ENCODE measurements at places on chromosomes 1 and 21.

DNA sequence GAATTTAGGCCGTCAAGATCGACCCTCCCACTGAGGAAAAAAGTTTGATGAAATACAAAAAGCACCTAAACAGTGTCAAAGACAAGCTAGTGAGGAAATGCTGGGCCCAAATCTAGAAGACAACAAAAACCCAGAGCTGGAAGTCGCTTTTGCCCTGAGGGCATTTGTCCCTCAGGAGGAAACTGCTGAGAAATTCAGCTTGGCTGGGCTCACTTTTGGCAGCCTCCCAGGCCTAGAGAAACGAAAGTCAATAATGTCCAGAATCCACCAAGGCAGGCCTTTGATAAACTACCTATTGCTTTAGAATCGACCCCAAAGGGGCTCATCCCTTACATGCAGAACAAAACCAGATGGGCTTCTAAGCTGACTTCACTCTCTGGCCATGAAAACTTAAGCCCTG, 38.9 kb downstream of the SYT2 start:
- no peak for DNase-seq

GRCh38 chr1:196393742-196394141, 214.5 kb downstream of the KCNT2 start:
- no peak for DNase-seq

GRCh38 chr21:35072960-35073359, 23.9 kb upstream of the RUNX1 start:
- no peak for DNase-seq

- no peak for DNase-seq
Measured at GRCh38 chr1:25664357-25665199, 48.0 kb downstream of the MAN1C1 start.

DNA sequence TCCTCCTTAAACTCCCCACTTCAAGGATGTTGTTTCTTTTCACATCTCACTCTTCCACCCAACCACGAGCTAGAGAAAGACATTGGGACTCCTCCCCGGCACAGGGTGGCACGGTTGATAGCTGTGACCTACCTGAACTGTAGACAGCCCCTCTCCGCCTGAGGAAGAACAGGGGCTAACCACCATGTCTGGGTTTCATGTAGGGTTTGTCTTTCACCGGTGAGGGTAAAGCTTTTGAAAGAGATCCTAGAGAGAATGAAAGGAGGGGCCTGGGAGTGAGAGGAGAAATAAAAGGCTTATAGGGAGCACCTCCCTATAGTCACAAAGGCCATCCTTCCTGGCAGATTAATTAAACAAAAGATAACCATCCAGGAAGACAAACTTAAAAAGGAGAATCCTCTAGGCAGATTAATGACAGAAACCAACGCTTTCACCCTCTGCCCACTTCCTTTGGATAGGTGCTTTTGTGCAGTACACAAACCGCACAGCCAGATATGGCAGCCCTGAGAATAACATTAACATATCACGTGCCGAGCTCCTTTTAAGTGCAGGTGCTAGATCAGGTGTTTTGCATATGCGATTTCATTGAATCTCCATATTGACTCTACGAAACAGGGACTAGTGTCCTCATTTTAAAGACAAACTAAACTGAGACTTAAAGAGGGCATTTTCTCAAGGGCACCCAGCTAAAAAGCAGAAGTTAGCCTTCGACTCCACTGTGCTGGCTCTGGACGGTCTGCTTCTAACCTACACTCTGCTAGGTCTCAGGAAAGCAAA, 178.1 kb upstream of the RUNX1 start:
- no peak for DNase-seq

DNA sequence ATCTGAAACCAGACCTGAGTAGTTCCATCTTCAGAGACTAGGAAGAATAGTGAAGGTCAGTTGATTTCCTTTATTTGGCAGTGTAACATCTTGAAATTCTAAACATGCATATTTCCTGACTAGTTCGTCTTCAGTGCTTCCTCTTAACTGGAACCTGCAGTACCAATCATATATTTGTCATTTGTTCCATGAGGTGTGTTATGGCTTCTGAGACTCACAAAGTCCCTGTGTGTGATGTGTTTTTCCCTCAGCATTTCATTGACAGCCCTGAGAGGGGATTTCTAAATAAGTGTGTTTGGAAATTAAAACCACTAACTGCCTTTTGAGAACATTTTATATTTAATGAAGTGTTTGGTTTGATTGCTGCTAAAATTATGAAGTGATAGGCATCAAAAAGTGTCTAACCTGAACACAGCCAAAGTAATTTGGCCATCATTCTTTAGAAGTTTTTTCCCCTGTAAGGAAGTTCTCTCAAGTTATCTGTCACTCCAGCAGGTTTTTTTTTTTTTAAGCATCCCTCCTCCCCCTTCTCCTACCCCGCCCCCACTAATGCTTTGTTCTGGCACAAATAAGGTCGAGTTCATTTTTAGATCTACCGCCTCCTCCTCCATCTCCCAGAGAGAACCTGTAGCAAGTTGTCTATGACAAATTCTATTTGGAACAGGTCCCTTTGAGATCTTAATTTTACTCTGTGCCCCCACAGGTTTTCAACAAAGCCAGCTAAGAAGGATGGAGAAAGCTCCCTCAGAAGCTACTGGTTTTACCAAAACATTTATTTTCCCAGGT, 61.4 kb downstream of the TMEM200B start:
- DNase-seq: no peak

GRCh38 chr1:116909512-116910378, at the start of gene PTGFRN:
Gene PTGFRN, plus strand, starts transcription at chr1:116909916. Its CDS starts 288 bp downstream, at chr1:116910204.
- peak; percentile 29 for DNase-seq

DNA sequence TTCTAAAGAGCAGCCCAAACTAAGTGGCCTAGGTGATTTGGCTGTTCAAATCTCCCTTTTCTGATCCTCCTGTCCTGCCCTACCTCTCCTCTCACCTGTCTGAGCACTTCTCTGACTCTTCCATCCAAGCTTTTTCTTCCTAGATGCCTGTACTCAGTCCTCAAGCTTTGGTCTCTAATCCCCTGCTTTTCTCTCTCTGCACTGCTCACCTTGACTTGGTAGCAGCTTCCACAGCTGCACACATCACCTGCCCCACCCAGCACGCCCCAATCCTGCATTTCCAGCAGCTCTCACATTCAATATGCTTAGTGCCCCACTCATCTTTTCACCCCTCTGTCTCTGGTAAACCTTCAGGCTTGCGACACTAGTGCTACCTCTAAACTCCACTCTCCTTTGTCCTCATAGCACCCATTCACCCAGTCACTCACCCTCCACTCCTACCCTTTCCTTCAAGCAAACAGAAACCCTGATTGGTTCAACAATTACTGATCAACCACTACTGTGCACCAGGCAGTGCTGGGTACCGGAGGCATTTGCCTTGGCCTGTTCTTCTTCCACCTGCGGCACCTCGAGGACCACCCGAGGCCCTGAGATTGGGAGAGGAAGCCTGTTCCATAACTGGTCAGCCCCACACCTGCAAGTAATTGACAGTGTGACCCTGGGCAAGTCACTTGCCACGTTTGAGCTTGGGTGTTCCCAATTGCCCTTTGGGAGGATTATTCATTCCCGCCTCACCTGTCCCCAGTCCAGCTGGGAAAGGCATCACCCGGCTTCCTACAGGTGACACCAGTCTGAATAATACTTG, 136.1 kb upstream of the EDN2 start:
- no peak for DNase-seq

Data from C1 segment of cervical spinal cord (tissue), 14 donors.